ENCODE measurements at places on chromosomes 3 and 15. TPM values are rescaled to one million over a fixed set of nuclear protein-coding genes. Genes with fewer than 3 reads are reported as not detected.

COL6A6 gene
- 22.8 TPM for total RNA-seq

TMC3 gene
- total RNA-seq, result not detected

SLC22A14 gene
- total RNA-seq, result under 0.01 TPM

ANKRD34C gene
- total RNA-seq, result not detected

PLOD2 gene
- total RNA-seq, result 65.9 TPM

HDGFL3 gene
- 16.1 TPM for total RNA-seq

APOD gene
- total RNA-seq, result 1.2 TPM

SLC2A2 gene
- total RNA-seq, result not detected

ZMYND10 gene
- total RNA-seq, result 1.3 TPM

TRH gene
- not detected for total RNA-seq

BLM gene
- total RNA-seq, result 1.1 TPM

NOX5 gene
- 1.8 TPM for total RNA-seq
